ENCODE measurements at places on chromosomes 13 and 19.

- DNase-seq: no peak
These were observed 29.2 kb upstream of the GARRE1 start for GRCh38 chr19:34224996-34225658.

GRCh38 chr13:112510002-112510780 is 77.8 kb downstream of the TUBGCP3 start:
- DNase-seq: no peak

- no peak for DNase-seq
These were observed 3.0 kb downstream of the CNFN start for GRCh38 chr19:42386974-42387707.

DNA sequence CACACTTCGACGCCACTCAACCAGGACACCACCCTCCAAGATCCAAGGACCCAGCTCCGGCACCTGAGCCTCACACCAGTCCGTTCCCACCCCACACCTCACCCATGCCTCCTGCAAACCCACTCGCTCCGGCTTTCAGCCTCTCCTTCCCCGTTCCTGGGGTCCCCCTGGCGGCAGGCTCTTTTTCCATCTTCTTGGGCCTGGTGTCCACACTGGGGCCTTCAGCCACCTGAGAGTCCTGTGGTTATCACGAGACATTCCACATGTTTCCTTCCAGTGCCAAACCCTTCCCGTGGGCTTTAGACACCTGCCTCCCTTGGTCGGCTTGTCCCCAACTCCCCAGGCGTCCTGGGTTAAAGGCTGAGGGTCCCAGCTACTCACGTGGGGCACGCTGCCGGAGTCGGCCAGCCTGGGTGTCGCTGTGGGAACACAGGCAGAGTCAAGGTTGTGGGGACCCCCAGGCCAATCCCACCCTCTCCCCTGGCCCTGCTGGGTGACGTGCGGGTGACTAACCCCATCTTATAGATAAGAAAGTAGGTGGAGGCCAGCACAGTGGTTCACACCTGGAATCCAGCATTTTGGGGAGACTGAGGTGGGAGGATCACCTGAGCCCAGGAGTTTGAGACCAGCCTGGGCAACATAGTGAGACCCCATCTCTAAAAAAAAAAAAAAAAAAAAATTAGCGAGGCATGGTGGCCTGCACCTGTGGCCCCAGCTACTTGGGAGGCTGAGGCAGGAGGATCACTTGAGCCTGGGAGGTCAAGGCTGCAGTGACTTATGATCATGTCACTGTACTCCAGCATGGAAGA is 1.9 kb downstream of the JSRP1 start:
- no peak for DNase-seq

- DNase-seq: peak; percentile 0
These were observed 34.7 kb upstream of the ESD start for GRCh38 chr13:46831588-46832194.

DNA sequence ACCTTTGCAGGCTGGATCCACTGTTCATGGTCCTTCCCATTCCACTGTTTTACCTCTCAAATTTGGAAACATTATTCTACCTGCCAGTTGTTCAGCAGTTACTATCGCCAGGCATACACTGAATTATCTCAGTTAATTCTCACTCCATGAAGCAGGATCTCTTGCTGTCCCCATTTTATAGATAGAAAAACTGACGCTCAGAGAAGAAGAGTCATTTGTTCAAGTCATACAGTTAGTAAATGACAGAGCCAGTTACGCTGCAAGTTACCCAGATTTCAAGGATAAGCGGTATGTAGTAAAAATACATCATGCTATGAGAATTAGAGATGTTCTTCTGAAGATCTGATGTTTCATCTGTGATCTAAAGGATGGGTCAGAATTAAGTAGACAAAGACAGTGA is 40.2 kb upstream of the IGSF23 start:
- no peak for DNase-seq

GRCh38 chr19:16825312-16826052 is 3.7 kb upstream of the SIN3B start:
- DNase-seq: peak; percentile 24

DNA sequence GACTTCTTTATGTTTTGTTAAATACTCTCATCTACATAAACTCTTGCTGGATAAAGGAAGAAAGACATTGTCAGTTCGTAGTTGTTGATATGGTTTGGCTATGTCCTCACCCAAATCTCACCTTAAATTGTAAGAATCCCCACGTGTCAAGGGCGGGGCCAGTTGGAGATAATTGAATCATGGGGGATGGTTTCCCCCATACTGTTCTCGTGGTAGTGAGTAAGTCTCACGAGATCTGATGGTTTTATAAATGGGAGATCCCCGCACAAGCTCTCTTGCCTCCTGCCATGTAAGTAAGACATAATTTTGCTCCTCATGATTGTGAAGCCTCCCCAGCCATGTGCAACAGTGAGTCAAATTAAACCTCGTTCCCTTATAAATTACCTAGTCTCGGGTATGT is 3.6 kb downstream of the ADGRE1 start:
- no peak for DNase-seq

DNA sequence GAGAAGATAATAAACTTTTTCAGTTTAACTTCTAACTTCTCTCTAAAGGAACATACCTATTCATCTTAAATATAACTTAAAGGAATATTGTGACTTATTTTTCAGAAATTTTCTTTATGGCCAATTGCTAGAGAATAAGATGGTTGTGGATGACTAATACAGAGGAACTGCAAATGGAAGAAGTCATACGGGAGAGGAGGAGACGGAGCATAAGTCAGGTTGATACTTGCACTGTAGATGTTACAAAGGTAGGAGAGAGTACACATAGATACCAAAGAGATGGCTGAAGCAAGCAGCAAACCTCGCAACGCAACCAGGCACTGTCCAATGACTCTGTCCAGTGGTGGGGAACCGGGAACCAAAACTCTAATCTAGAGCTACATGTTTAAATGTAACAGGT is 963.4 kb downstream of the PCDH9 start:
- no peak for DNase-seq

- peak; percentile 23 for DNase-seq
These were observed 6.8 kb downstream of the RPS11 start for GRCh38 chr19:49502866-49503581.

- no peak for DNase-seq
These were observed 138.4 kb downstream of the RFC3 start for GRCh38 chr13:33956346-33956745.

DNA sequence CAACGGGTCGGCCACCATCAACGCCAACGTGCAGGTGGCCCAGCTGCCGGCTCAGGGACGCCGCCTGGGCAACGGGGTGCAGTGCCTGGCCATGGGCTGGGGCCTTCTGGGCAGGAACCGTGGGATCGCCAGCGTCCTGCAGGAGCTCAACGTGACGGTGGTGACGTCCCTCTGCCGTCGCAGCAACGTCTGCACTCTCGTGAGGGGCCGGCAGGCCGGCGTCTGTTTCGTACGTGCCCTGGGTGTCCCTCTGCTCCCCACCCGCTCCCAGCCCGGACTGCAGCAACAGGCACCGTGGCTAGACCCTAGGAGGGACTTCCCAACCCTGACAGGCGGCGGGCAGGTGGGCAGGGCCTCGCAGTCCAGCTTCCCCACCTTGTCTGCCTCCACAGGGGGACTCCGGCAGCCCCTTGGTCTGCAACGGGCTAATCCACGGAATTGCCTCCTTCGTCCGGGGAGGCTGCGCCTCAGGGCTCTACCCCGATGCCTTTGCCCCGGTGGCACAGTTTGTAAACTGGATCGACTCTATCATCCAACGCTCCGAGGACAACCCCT is 3.5 kb downstream of the ELANE start:
- DNase-seq: no peak

- DNase-seq: no peak
These were observed 198.1 kb downstream of the ZNF486 start for GRCh38 chr19:20365146-20365545.

GRCh38 chr19:38152461-38153379 is 71.3 kb downstream of the DPF1 start:
- DNase-seq: peak; percentile 7

DNA sequence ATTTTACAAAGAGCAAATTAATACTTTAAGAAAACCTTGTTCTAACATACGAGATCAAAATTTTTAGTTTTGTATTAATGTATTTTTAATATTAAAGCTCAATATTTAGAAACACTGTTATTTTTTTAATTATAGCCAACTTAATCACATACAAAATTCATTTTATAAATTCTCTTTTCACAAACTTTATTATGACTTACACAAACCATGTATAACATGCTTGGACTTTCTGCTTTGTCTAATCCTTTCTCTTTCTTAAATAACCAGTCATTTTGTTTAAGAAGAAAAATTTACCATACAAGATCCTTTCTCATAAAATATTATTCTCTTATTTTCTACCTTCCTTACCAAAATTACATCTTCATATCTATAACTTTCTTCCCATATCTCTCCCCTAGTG is 62.2 kb downstream of the CYSLTR2 start:
- no peak for DNase-seq

- peak; percentile 63 for DNase-seq
These were observed at the start of gene CHAMP1 for GRCh38 chr13:114314074-114314912. Gene CHAMP1 (plus strand): TSS chr13:114314503. CDS start chr13:114323843, 9,340 bp downstream.

GRCh38 chr13:39283072-39283471 is 244.8 kb downstream of the NHLRC3 start:
- no peak for DNase-seq

DNA sequence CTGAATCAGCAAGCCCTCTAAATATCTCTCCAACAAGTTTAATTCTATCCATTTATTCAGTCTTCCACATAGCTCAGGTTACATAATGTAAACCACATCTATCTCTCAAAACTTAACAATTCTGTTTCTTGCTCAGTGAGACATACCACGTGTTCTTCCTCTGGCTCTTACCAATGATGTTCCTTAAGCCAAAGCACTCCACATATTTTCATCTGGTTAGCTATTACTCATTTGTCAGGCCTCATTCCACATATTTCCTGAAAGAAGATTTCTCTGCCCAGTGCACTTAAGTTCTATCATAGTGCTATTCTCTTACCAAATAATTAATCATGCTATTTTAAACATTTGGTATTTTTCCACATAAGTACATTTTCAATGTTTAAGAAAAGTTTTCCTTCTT is 403.3 kb upstream of the ATXN8OS start:
- no peak for DNase-seq

- no peak for DNase-seq
These were observed 49.8 kb downstream of the VAV1 start for GRCh38 chr19:6822311-6822670.

DNA sequence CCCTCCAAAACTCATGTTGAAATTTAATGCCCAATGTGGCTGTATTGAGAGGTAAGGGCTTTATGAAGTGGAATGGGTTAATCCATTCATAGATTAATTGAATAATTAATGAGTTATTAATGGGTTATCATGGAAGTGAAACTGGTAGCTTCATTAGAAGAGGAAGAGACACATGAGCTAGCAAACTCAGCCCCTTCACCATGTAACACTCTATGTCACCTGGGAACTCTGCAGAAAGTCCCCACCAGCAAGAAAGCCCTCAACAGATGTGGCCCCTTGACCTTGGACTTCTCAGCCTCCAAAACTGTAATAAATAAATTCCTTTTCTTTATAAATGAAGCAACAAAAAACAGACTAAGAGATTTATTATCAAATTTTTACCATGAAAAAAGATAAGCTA is 223.5 kb downstream of the KLF12 start:
- DNase-seq: no peak

- no peak for DNase-seq
These were observed 25.8 kb upstream of the MAP3K10 start for GRCh38 chr19:40165362-40165937.

DNA sequence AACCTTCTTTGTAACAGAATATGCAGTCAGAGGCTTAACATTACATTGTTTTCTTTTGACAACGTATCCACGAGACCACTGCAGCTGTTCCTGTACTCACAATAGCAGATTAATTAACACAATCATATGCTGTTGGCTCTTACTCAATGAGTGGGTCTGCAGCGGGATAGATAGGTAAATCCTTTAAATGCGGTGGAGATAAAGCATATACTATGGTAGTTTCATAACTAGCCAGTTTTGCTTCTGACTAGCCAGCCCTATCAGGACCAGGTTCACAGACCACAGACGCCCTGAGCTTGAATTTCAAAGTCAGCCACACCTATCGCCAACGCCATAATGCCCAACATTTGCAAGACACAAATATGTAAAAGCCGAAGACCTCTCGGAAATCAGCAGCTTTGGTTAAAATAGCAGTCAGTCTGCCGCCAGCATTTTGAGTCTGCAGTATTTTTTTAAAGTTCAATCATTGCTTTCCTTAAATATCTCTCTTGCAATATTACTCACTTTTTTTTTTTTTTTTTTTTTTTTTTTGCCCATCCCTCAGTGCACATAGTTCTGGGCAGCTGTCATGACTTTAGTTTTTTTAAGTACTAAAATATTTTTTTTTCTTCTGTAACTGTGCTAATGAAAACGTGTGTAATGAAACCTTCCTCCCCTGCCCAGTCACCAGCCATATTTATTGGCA is 120.5 kb downstream of the ZNF536 start:
- DNase-seq: no peak

DNA sequence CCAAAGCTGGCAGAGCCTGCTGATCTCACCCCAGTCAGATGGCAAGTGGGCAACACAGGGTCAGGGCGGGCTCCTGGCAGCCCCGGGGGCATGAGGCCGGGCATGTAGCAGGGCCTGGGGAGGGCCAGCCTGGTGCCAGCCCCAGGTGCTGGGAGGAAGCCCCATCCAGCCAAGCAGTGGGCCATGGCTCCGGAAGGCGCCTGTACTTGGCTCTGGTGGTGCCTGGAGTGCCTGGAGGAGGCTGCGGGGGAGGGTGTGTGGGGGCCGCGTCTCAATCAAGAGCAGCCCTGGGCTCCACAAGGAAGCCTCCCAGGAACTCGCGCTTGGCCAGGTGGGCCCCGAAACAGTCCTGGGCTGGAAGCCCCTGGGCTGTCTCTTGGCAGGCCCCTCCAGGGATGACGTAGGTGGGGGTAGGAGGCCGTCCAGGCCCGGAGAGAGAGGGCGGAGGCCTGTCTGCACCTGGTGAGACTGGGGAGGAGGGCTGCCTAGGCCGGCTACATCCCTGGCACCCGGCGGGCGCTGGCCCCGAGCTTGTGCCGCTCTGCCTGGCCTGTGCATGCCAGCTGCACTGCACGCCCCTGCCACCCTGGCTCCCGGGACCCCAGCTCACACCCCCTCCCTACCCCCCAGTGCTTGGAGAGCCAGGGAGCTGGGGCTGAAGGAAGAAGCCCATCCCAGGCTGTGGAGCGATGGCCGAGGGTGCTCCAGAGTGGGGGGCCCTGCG is 45.9 kb downstream of the COMP start:
- DNase-seq: peak; percentile 83

DNA sequence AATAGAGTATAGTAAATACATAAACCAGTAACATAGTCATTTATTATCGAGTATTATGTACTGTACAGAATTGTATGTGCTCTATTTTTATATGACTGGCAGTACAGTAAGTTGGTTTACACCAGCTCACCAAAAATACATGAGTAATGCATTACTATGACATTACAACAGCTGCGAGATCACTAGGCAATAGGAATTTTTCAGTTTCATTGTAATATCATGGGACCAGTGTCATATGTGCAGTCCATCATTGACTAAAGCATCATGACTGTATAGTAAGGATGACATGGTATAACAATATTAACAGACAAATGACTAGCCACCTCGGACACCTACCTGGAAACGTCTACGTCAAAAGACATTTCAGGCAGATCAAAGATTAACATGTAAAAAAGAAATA is 33.6 kb downstream of the ATP7B start:
- DNase-seq: no peak

Measured in NCI-H446 treated with DMSO at 0.1 percent for 48 hours (cell line).